ENCODE measurements at places on chromosomes 4 and X. TPM values are rescaled to one million over a fixed set of nuclear protein-coding genes. Genes with fewer than 3 reads are reported as not detected.

GRCh38 chrX:1734806-1735205 is 119.9 kb downstream of the ASMT start:
- no peak for DNase-seq

The LRP2BP gene
- 0.20 TPM for total RNA-seq

- no peak for DNase-seq
Observed at GRCh38 chr4:122830426-122831095, 3.9 kb downstream of the FGF2 start.

- DNase-seq: no peak
Observed at GRCh38 chr4:3311489-3312171, 18.8 kb downstream of the RGS12 start.

DNA sequence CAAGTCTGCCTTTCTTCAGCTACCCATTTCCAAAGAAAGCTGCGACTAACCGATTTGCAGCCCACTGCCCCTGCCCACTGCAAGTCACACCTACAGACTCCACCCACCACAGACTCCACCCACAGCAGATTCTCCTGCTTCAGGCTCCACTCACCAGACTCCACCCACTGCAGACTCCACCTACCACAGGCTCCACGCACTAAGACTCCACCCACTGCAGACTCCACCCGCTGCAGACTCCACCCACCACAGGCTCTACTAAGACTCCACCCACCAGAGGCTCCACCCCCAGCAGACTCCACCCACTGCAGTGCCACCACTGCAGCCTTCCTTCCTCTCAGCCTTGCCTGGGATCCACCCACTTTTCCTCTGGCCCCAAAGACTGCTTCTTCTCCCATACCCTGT is 41.3 kb downstream of the ABLIM2 start:
- peak; percentile 93 for DNase-seq

The MBNL3 gene
- total RNA-seq: 2.6 TPM

DNA sequence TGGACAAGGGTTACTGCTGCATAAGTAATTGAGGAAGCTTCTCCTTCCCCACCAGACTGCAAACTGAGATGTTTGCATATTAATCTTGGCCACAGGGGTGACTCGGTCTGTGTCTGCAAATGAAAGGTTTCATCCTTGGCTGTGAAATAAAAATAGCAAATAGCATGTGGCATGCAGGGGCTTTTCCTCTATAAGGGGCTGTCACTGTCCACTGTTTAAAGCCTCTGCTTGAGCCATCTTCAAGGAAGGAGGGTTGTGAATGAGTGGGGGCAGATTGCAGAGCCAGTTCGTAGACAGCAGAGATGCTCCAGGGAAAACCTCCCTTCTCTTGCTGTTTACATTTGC is 33.3 kb downstream of the TMSB4X start:
- DNase-seq: no peak

The ARX gene
- 0.24 TPM for total RNA-seq

- no peak for DNase-seq
Observed at GRCh38 chr4:24922416-24922815, 9.6 kb upstream of the CCDC149 start.

DNA sequence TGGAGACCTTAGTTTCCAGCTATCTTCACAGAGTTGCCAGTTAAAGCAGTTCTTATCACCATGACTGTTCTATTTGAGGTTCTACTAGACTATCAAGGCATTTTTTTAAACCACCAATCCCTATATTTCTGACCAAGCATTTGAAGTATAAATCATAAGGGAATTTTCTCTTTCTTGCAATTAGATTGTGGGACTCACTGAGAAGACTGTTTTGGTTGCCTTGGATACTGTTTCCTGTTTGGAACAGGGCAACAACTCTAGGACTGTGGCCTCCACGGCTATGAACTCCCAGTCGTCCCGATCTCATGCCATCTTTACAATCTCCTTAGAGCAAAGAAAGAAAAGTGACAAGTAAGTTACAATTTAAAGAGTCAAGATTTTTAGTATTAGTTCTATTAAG is 11.8 kb downstream of the KIF4A start:
- DNase-seq: no peak

- no peak for DNase-seq
Observed at GRCh38 chrX:353566-354535, 32.9 kb downstream of the PPP2R3B start.

The UGT2A1 gene
- total RNA-seq: 0.26 TPM

DNA sequence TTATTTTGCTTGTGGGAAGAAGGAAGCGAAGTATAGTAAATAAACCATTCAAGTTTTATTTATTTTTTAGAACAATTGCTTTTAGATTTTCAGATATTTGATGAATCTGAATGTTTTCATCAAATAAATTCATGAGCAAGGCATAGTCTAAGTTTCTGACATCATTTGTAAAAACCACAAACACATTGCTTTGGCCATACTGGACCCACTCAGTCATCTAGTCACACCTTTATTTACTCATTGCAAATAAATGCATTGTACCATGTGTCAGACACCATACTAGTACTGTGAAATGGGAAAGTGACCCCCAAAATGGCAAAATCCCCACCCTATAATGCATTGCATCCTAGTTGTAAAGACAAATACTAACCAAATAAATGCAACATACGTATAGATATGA is 449.1 kb upstream of the SMIM31 start:
- no peak for DNase-seq

The MAGEC2 gene
- total RNA-seq: not detected

GRCh38 chr4:148793221-148793620 is 351.0 kb upstream of the NR3C2 start:
- DNase-seq: no peak

The ENPEP gene
- total RNA-seq: 0.83 TPM

The FREM3 gene
- total RNA-seq: not detected

DNA sequence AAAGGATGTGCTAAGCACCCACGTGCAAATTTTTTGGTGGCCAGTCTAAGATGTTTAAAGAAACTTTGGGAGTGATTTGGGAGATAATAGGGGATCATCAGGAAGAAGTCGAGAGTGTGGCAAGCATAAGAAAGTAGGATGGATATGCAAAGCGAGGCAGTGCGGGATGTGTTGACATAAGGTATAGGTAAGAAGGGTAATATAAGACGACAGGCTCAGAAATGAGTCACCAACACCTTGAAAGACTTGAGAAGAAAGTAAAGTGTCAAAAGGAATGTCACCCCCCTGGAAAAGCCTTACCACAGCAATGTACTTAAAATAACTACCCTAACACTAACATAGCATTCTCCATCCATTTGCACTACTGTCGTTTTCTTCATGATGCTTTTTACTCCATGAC is 69.8 kb upstream of the BMP2K start:
- DNase-seq: peak; percentile 49

- DNase-seq: no peak
Observed at GRCh38 chr4:150415213-150415612, 166.7 kb upstream of the MAB21L2 start.

DNA sequence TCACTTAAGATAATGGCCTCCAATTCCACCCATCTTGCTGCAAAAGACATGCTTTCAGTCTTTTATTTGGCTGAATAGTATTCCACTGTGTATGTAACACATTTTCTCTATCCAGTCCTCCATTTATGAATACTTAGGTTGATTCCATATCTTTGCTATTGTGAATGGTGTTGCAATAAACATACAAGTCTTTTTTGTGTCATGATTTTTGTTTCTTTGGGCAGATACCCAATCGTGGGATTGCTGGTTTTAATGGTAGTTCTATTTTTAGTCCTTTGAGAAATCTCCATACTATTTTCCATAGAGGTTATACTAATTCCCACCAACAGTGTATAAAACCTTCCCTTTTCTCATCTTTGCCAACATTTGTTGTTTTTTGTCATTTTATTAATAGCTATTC is 180.9 kb downstream of the SMIM20 start:
- DNase-seq: no peak

The LSM6 gene
- 78.3 TPM for total RNA-seq

GRCh38 chr4:60744767-60745166 is 455.4 kb upstream of the ADGRL3 start:
- DNase-seq: peak; percentile 38
